Stimulated activated CD4-positive, alpha-beta T cell treated with anti-CD3 and anti-CD28 coated beads, Interleukin-15, amount 100 ng/mL, for 1 hour (primary cell): ENCODE measurements at places on chromosomes 3 and 15.

DNA sequence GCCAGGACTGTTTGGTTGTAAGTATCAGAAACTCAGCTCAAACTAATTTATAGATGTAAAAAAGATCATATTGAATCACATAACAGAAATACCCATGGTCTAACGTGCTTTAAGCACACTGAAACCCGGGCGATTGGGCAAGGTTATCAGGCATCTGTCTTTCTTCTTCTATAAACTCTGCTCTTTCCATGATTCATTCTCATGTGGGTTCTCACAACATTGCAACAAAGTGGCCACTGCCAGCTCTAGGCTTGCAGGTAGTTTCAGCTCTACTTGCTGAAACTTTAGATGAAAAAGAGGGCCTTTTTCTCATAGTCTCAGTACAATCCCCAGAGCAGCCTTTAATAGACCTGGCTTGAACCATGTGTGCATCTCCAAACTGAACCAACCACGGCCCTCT is 456.1 kb downstream of the MFSD1 start:
- DNase-seq, result no peak

DNA sequence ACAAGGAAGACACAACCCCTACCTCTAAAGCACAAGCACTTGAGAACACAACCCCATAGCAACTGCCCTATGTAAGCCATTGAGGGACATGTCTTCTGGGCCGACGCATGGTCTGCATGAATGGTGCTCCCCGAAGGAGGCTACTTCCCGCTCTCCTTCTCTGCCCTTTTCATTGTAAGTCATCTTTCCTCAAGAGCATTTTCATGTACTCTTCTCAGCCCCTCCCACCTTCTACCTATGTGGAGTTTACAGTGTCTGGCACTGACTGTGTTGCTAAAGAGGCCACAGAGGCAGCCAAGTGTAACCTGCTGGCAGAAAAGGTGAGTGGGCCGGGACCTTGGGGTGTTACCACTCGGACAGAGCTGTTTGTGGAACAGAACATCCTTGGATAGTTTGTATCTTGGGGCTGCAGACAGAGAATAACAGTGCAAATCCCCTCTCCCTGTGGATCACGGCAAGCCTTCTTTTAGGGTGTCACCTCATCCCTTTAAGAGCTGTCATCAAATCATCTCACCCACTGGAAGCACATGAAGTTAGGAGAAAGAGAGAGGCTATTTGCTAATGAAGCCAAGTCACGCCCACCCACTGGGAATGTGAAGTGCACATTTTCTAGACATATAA is 5.6 kb downstream of the AHSG start:
- no peak for DNase-seq

GRCh38 chr3:151881137-151881536 is 7.7 kb downstream of the SUCNR1 start:
- no peak for DNase-seq

DNA sequence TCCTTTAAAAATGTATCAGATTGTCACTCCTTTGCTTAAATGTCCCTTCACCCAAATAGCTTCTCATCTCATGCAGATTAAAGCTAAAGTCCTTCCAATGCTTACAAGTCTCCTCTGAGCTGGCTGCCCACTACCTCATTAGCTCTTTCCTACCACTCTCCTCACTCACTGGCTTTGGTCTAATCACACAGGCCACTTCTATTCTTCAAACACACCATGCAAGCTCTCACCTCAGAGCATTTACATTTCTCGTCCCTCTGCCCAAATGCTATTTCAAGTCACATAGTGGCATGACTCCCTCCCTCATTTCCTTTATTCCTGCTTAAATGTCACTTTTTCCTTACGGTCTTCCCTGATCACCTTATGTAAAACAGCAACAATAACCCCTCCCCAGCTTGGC is 110.6 kb upstream of the CMC1 start:
- no peak for DNase-seq

GRCh38 chr3:47716656-47717055 is 65.0 kb downstream of the SMARCC1 start:
- no peak for DNase-seq

DNA sequence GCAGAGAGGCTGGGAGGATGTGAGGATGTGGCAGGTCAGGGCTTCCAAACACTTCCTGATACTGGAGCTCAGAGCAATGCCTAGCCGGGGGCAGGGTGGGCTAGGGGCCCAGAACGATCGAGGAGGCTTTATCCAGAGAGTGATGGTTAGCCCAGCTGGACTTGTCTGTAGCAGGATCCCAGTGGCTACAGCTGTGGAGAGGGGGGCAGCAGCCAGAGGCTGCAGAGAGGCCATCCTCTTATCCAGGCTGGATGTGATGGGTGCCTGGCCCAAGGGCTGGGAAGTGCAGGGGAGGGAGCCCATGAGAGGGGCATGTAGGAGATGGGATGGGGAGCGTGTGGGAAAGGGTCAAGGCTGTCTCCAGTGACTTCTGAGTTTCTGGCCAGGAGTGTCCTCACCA is 4.6 kb downstream of the PARP3 start:
- DNase-seq, result no peak

DNA sequence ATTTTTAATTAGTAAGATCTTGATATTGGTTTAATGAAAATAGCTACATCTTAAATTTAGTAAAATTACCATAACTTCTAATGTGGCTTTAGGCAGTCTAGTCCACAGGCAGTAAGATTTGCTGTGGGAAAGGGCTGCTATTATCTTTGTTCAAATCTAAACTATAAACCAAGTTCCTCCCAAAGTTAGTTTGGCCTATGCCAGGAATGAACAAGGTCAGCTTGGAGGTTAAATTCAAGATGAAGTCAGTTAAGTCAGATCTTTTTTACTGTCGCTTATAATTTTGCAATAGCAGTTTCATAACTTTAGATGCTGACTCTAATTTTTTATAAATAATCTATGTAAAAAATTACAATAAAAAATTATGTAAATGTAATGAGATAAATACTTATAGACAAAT is 1016.9 kb upstream of the ALCAM start:
- DNase-seq, result no peak

DNA sequence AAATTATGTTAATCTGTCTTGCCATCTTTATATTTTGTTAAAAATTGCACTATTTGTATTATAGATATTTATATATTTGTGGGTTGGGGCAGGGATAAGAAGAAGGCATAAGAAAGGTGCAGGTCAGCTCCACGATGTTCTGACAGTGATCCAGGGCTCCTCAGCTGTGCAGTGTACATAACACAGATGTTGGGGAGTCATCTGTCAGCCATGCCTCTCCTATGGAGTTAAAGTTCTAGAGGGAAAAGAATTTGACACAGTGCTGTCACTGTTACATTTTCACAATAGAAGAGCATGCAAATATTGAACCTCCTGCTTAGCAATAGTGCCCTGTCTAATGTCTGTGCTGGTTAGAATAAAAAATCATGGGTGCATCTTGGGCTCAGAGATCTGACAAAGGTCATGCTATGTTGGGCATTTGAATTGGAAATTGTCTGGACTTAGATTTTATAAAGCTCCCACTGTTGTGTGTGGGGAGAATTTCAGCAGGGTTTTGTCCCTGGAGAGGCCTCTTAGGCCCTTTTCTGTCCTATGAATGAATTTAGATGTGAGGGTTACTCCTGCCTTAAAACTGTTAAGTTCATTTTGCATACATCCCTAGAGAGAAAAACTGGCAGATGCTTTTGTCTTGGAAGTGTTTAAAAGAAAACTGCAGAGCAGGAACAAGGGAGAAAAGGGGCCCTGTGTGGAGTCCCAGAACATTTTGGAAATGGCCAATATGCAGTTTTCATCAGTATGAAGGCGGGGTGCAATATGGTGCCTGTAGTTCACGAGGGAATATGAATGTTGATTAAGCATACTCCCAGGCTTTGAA is 20.4 kb downstream of the CDIN1 start:
- DNase-seq, result no peak
